Naive B cell (primary cell): ENCODE measurements at places on chromosomes 4 and X. TPM values are rescaled to one million over a fixed set of nuclear protein-coding genes. Genes with fewer than 3 reads are reported as not detected.

GPR34 gene
- polyA plus RNA-seq, result not detected

GATA1 gene
- not detected for polyA plus RNA-seq

CTAG1A gene
- not detected for polyA plus RNA-seq

GRCh38 chr4:6076391-6076790 is 58.2 kb upstream of the C4orf50 start:
- DNase-seq, result no peak

DNA sequence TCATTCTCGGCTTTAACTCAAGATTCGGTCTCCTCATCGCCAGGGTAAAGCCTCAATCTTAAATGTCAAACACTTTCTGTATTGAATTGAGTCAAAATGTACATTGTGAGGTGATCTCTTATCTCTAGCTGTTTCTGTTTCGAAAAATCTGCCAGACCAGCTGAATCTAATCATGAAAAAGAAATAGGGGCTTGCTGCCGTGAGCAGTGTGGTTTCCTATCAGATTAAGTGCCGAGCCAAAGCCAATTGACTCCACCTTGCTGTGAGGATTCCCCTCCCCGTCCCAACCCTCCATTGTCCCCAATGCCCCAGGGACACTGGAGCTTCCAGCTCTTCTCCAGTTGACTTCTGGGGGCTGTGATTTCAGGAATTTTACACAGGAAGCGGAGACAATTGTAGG is 12.5 kb upstream of the CRLF2 start:
- no peak for DNase-seq
